ENCODE measurements at places on chromosomes 7 and 10. TPM values are rescaled to one million over a fixed set of nuclear protein-coding genes. Genes with fewer than 3 reads are reported as not detected.

DNA sequence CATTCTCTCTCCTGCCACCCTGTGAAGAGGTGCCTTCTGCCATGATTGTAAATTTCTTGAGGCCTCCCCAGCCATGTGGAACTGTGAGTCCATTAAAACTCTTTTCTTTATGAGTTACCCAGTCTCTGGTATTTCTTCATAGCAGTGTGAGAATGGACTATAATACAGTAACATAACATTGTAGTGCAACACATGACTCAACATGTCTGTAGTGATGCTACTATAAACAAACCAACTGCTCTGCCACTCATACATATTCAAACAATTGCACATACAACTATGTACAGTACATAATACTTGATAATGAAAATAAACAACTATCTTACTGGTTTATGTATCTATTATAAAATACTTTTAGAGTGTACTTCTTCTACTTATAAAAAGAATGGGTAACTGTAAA, 7.1 kb downstream of the ATOH7 start:
- H3K4me3 ChIP-seq = no peak overlapping the region
- H3K27me3 ChIP-seq = no peaks in the 10 kb centered on the region
- H3K4me1 ChIP-seq = no peaks in the 10 kb centered on the region
- no peak for DNase-seq
- H3K27ac ChIP-seq = no peak overlapping the region

DNA sequence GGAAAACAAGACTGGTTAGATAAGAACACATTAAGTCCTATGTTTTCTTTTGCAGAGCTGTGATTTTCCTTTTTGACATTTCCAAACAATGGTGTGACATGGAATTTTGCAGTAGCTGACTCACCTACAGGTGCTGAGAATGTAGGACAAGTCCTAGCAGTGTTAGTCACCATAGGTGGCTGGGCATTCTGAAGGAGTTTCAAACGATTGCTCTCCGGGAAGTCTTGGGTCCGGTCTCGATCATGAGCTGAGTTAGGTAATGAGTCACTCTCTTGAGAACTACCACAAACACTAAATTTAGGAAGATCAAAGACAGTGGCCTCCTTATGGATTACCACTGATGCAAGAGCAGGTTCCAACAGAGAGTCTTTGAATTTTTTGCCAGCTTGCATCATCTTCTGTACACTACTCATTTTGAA, 3.6 kb downstream of the FIGNL1 start:
- peaks cover 21% of the 10 kb centered on the region for H3K4me1 ChIP-seq
- H3K36me3 ChIP-seq = peaks cover 7% of the 10 kb centered on the region
- H3K4me3 ChIP-seq = no peak overlapping the region
- H3K27me3 ChIP-seq = no peaks in the 10 kb centered on the region

DNA sequence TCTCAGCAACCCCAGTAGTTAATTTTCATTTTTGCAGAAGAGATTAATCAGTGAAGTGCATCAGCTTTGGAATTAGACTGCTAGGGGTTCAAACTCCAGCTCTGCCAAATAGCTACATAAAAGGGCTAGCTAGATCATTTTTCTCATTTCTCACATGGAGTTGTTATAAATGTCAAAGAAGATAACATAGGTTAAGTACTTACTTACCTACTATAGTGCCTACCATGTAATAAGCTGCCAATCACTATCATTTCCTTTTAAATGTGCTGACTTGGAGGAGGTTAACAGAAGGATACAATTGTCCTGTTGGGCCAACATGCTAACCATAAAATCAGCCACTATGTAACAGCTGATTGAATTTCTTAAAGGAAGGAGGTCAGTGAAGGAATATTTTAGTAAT, 40.7 kb downstream of the KDM7A start:
- DNase-seq = no peak
- no peaks in the 10 kb centered on the region for H3K4me1 ChIP-seq
- H3K27ac ChIP-seq = no peak overlapping the region
- no peak overlapping the region for H3K4me3 ChIP-seq

DNA sequence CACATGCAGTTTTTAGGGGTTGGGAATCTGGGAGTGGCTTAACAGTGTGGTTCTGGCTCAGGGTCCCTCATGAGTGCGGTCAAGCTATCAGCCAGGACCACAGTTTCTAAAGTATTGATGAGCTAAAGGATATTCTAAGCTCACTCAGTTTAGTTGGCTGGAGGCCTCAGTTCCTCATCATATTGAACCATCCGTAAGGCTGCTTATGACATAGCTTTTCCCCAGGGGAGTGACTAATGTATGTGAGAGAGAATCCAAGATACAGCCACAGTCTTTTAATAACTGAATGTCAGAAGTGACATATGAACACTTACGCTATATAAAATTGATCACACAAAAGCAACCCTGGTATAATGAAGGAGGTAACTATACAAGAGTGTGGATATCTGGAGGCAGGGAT, 245.3 kb downstream of the POLR1F start:
- no peak for DNase-seq
- no peaks in the 10 kb centered on the region for H3K4me1 ChIP-seq
- no peak overlapping the region for H3K4me3 ChIP-seq
- no peak overlapping the region for H3K27ac ChIP-seq
- H3K36me3 ChIP-seq = no peaks in the 10 kb centered on the region

DNA sequence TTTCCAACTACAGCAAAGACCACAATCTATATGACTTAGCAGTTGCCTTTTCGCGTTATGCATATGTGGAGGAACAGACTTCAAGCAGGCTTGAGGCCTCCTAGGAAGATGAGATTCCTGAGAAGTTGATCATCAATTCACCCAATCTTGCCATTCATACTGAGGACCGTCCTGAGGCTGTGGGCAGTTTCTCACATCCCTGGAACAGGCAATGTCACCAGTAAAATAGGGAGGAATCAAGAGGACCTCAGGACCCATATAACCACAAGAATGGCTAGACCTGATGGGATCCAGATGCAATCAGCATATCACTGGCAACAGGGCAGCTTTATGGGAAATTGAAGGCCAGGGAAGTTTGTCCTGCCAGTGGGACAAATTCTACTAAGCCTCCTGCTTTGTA, 17.3 kb downstream of the KDM7A start:
- peaks cover 4% of the 10 kb centered on the region for H3K36me3 ChIP-seq
- no peaks in the 10 kb centered on the region for H3K4me1 ChIP-seq
- DNase-seq = no peak
- H3K27me3 ChIP-seq = no peaks in the 10 kb centered on the region

DNA sequence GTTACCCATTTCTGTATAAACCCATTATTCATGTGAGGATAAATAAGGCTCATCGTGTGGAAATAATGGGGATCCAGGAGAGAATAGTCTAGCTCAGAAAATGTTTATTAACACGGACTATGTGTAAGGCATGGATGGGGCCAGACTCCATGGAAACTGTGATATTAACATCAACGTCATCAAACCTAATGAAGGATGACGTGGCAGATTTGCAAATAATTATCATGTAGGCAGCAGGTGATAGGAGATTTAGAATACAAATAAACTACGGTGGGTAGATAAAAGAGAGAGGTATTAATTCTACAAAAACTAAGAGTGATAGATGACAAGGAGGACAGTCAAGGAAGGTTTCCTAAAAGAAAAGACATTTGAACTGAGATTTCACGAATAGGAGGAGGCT, 592.2 kb downstream of the REEP3 start:
- H3K4me3 ChIP-seq = no peak overlapping the region
- H3K36me3 ChIP-seq = no peaks in the 10 kb centered on the region
- no peak overlapping the region for H3K27ac ChIP-seq
- no peak for DNase-seq
- H3K27me3 ChIP-seq = no peaks in the 10 kb centered on the region
- H3K4me1 ChIP-seq = no peaks in the 10 kb centered on the region

GRCh38 chr7:4655311-4655710, 26.8 kb upstream of the FOXK1 start:
- no peak for DNase-seq
- H3K27ac ChIP-seq = no peak overlapping the region
- H3K4me3 ChIP-seq = no peak overlapping the region

The NYAP1 gene
- 0.75 TPM for total RNA-seq

DNA sequence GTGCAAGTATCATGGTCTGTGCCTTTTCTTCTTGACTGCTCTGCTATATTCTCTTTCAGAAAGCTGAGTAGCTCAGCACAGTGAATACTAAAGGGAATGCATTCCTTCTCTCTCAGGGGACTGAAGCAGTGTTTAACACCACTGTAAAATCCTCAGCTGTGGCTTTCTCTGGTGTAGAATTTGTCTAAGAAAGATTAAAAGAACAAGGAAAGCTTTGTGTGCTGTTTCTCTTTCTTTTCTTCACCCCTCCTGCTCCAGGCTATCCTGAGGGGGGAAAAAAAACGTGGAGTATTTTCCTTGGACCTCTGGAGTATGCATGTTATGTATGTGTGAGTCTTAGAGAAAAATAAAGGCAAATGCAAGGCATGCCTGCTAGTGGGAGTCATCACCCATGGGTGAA, 383.9 kb downstream of the AUTS2 start:
- H3K36me3 ChIP-seq = no peaks in the 10 kb centered on the region
- no peak overlapping the region for H3K27ac ChIP-seq
- peaks cover 26% of the 10 kb centered on the region for H3K4me1 ChIP-seq
- no peak for DNase-seq
- H3K4me3 ChIP-seq = no peak overlapping the region

DNA sequence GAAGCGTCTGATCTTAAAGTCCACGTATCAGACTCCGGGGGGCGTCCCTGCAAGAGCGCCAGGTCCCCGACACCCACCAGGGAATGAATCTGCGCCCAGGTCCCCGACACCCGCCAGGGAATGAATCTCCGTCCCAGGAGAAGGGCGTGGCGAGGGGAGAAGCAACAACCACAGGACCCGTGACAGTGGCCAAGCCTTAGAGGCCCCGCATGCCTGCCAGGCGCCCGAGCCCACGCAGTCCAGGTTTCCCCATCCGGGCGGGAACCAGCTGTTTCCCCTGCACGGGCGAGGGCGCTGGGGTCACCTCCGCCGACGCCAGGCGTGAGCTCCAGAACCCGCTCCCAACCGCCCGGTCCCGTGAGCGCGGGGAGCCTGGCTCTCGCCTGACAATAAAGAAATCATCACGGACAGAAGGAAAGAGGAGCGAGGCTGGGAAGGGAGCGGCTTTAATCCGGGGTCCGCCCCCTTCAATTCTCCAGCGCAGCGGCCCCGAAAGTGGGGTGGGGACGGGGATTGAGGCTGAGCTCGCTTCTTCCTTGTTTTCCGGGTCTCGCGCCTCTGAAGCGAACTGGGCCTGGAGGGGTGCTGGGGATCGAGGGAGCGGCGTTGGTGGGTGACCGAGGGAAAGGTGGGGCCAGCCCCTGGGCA, 29.0 kb upstream of the BMS1 start:
- peak overlapping the region; percentile 51 for H3K4me3 ChIP-seq
- H3K27me3 ChIP-seq = peaks cover 75% of the 10 kb centered on the region
- peak overlapping the region; percentile 6 for H3K27ac ChIP-seq

The ZC3HAV1 gene
- total RNA-seq = 7.1 TPM

The GNG11 gene
- total RNA-seq = 21.9 TPM

DNA sequence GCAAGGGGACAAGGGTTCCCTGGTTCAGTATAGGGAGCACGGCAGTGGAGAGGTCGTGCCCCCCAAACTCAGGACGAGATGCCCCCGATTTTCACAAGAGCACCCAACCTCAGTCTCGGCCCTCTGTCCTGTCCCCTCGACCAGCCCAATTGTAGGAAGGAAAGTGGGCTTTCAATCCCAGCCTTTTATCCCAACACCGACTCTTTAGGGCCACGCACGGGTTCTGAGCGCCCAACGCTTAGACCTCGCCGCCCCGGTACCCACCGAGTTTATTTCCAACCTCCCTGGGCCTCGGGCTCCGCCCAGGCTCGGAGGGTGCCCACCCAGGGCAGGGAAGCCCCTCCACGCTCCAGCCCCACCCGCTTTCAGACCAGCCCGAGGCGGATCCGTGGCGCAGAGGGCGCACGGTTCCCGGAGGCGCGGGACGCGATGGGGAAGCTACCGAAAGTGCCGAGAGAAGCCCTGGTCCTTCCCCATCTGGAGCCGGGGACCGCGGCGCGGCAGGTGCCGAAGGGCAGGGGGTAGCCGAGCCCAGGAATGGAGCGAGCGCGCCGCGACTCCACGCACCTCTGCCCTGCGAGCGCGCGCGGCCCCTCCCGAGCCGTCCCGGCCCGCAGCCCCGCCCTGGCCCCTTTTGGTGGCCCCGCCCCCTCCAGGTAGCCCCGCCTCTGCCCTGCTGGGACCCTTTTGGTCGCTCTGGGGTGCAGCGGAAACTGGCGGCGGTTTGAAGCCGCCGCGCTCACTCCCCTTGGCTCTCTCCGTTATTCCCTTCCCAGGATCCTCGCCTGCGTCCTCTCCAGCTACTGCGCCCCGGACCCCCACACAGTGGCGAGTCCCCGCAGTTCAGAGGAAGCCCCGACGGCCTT, 20.4 kb downstream of the GRID2IP start:
- H3K27ac ChIP-seq = no peak overlapping the region
- H3K27me3 ChIP-seq = peaks cover 76% of the 10 kb centered on the region
- peak overlapping the region; percentile 37 for H3K4me3 ChIP-seq

DNA sequence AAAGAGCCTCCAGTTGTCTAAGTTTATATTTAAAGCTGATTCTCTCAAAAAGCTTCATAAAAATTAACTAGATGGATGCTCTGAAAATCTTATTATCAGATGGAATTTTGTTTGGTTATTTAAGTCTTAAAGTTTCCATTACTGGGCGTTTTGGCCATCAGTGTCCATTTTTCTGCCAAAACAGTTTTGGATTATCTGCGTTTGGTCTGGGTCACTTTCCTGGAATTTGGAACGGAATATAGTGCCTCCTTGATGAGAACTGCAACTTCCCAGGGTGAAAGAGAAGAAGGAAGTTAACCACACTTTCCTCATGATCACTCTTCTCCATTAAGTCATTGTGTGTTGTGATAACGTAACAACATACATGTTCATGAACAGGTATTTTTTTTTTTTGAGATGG, 764.9 kb upstream of the AUTS2 start:
- no peaks in the 10 kb centered on the region for H3K4me1 ChIP-seq
- H3K27ac ChIP-seq = no peak overlapping the region
- no peak overlapping the region for H3K4me3 ChIP-seq
- H3K36me3 ChIP-seq = no peaks in the 10 kb centered on the region
- H3K27me3 ChIP-seq = no peaks in the 10 kb centered on the region
- no peak for DNase-seq

DNA sequence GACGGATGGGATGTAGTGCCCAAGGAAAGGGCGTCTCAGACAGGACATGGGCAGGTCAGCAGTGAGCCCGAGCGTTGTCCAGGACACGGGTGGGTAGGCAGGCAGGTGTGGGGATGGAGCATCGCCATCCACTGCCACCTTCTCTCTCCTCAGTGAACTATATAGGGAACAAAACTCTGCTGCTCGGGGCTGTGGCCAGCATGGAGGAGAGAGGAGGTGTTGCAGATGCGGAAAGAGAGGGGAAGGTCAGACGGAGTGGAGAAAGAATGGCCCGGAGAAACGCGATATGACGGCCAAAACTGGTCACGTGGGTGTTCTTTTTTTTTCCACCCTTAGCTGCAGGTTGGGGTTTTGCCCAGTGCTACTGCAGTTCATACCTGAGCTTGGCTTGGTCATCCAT, 71.2 kb downstream of the GRID1 start:
- H3K4me1 ChIP-seq = no peaks in the 10 kb centered on the region
- H3K27ac ChIP-seq = no peak overlapping the region
- H3K36me3 ChIP-seq = no peaks in the 10 kb centered on the region

DNA sequence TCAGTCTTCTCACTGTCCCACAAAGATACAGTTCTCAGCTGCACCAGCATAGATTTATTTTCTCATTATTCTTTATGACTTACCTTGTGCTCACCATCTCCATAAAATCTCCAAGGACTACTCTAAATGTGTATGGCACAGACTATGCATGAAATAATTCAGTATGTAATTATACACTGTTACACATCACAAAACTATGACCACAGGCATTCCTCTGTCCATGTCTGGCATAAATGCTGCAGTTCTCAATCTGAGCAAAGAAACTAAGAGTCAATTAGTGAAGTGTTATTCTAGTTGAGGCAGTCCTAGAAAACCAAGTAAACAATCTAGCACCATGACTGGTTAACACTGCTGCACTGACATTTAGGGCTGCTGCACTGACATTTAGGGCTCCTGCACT, 2.7 kb downstream of the CYCS start:
- H3K36me3 ChIP-seq = peaks cover 37% of the 10 kb centered on the region
- no peak for DNase-seq
- no peak overlapping the region for H3K4me3 ChIP-seq
- no peaks in the 10 kb centered on the region for H3K27me3 ChIP-seq
